ENCODE measurements at places on chromosomes 5 and 9.

DNA sequence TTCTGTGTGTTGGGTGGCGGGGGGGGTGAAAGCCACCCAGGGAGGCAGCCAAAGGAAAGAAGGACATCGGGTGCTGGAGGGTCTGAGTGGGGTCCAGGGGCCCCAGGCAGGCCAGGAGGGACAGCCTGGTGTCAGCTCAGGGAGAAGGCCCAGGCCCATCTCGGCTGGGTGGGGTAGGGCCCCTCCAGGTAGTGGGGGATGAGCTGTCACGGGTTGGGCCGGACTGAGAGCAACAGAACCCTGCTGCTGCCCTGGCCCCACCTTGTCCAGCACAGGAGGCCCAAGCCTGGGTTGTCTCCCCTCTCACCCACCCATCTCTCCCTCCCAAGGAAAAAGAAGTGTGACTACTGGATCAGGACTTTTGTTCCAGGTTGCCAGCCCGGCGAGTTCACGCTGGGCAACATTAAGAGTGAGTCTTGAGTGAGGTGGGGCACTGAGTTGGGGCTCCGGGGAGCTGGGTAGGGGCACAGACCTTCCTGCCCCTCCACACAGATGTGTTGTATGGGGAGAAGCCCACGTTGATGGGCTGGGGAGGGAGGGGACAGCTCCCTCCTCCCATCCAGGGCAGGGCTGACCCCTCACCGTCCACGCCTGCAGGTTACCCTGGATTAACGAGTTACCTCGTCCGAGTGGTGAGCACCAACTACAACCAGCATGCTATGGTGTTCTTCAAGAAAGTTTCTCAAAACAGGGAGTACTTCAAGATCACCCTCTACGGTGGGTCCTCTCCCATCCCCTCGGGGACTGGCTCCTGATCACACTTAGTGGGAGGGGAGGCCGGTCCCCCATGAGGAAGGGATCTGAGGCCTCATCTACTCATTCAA is 2.3 kb downstream of the LCN2 start:
- DNase-seq: no peak

DNA sequence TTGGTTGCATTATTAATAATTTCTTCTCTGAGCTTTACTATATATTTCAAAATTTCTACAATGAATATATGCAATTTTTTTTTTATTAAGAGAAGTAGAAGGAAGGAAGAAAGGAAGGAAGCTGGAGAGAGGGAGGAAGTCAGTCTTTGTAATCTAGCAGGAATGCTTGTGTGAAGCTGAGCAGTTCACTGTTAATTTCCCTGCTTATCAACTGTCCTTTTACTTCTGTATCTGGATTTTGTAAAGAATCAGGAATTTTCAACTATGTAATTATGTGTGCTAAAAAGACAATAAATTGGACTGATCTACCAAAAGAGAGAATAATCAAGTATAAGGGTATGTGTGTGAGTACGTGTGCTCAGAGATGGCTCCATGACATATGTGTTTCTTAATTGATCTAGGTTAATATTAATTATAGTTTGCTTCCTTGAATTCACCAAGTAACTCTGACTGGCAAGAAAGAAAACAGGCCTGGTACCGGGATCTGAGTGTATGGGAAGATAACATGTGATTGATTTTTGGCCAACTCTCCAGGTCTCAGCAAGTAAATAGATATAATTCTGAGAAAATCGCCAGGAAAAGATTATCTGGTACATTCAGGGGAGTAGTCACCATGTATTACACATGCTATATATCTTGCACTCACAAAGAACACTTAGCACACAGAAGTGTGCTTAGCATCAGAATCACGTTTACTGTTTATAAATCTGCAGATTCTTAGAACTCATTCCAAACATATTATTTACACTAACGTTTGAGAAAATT is 1758.8 kb upstream of the WWC1 start:
- DNase-seq: no peak

DNA sequence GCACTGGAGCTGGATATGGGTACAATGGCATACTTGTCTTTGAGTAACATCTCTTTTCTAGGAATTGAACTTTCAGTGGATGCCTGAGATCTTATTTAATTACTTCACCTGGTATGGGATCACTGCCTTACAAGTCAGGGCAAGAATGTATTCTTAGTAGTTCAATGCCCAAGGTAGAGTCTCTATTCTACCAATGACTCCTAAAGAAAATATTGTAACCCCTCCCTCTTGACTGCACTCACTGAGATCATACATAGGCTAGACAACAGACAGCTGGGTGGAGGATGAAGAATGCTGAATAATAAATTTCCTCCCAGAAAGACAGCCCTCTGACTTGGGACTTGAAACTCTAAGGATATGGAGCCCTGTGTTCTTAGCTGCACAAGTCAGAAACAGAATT is 1216.3 kb upstream of the ACO1 start:
- no peak for DNase-seq

DNA sequence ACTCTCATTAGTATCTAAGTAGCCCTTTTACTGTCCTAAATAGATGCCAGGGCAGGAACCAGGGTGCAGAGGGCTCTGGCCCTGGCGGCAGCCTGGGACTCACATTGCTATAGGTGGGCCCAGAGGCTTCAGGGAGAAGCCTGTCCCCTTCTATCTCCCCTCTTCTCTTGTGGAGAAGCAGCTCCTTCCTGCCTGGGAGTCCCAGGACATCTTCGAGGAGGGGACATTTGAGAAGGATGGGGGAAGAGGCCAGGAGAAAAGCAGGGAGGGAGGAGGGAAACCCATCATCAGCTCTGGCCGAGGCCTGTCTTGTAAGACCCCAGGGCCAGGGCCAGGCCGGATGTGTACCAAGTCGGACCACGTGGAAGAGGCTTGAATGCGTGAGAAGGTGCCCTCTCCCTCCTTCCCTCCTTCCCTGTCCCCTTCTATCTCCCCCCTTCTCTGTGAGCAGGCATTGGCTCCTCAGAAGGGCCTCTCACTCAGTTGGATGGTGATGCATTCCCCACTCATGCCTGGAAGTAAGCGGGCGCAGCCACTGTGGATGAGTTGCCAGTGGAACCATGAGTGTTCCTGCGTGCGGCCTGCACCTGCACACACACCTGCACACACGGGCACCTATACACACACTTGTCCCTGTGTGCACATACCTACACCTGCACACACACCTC is 20.7 kb upstream of the LPCAT1 start:
- DNase-seq: no peak

All from GM03348 (cell line).